ENCODE measurements at places on chromosomes 12 and 14.

DNA sequence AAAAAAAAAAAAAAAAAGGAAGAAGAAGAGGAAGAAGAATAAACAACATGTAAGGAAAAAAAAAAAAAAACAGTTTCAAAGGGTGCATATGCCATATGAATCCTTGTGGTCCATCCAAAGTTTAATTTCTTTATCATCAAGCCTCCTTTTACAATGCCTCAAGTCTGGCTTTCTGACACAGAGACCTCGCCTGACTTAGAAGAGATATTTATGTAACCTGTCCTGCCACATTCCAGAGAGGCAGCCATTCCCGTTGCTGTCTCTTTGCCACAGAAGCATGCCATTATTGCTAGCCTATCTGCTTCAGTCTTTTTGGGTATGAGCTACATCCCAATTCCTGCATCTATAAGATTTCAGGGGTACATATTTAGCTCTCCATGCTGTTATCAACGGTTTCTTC lies 596.7 kb upstream of the ATP2B1 start:
- DNase-seq, result no peak

GRCh38 chr14:89921346-89921745 lies 33.2 kb downstream of the EFCAB11 start:
- no peak for DNase-seq

DNA sequence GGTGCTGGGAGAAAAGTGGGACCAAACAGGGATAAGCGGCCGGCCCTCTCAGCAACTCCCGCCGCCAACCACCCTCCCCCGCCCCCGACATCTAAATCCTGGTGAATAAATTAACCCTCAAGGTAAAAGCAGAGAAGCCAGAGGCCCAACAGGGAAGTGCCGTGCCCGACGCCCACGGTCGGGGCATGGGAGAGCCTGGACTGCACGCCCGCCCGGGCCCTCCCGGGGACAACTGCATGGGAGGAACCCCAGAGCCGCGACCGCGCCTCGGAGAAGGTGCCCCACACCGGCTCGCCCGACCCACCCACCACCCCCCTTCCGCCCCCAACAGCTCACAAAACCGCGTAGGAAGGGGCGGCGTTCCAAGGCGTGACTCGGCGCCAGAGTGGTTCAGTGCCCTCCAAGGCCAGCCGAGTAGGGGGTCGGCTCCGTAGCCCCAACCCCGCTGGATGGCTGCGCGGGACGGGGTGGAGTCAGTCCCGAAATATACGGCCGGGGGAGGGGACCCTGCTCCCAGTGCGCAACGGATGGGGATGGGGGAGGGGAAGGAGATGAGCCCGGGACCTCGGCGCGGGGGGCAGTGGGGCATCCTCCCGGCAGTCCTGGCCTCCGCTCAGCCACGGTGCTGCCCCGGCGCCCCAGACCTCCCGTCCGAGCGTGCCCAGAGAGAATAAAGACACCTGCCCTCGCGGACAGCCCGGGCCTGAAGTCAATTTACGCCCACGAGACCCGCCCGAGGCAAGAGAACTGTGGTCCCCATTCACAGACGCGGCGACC lies 732 bp downstream of the SLC25A29 start:
- no peak for DNase-seq

DNA sequence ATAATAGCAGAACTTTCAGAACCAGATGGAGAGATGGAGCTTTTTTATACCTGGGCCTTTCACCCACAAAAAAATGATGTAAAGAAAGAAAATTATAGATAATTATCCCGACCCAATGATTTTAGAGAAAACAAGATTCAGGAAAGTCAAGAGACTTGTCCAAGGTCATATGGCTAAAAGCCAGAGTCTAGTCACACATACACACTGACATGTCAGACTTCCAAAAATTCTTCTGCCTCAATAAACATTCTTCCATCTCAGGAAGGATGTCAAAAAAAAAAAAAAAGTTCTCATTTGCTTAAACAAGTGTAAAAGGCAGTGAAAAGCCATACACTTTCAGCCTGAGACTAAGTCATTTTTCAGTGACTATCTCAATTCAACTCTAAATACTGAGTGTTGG lies 116.0 kb downstream of the PRICKLE1 start:
- DNase-seq, result no peak

DNA sequence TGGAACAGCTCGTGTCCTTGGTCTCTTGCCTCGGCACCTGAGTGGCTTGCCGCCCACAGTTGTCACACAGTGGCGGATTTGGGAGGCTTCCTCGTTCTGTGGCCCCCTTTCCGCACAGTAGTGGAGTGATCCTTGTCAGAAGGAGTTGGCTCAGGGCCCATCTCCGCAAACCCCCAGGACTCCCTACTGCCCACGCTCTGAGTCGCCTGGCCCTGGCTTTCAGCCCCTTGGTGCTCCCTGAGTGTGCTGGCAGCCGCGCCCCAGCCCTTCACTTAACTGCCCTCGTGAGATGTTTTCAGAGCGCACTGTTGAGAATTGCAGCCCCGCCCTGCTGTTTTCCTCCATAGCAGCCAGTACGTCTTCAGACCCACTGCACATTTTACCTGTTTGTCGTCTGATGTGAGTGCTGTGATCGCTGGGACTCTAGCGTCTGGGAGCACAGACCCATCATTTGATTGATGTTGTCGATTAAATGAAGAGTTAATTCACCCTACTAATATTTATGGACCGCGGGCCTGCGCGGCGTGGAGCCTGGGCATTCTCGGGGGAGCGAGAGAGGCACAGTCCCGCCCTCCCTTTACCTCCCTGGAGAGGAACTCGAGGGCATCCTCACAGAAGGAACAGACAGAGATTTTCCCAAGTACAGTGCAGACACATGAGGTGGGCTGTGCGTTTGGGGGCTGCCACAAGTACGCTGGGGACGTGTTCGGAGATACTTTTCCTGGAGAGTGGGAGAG lies 91.8 kb downstream of the DDX51 start:
- DNase-seq, result no peak

GRCh38 chr12:3772380-3772779 lies 19.5 kb upstream of the CRACR2A start:
- DNase-seq, result no peak

GRCh38 chr12:5272018-5272785 lies 159.7 kb upstream of the NTF3 start:
- DNase-seq, result no peak

GRCh38 chr14:106652494-106652893 lies 1126.1 kb downstream of the TMEM121 start:
- no peak for DNase-seq

DNA sequence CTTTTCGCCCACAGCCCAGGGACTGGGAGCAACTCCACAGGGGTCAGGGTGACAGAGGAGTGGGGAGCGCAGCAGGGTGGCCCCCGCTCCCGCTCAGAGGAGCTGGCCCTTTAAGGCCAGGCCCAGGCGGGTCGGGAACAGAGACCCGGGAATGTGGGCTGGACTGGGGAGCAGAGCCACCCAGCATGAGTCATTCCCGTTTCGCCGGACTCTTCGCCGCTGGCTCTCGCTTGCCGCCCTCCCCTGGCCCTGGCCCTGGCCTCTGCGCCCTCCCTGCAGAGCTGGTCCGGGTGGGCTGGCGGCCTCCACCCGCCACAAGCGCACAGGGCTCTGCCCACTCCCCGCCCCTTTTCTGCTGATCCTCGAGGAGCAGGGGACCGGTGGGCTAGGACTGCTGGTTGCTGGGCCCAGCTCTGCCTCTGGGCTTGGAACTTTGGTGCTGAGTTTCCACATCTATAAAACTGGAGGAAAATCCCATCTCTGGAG lies 92.8 kb downstream of the NINJ2 start:
- peak; percentile 82 for DNase-seq

DNA sequence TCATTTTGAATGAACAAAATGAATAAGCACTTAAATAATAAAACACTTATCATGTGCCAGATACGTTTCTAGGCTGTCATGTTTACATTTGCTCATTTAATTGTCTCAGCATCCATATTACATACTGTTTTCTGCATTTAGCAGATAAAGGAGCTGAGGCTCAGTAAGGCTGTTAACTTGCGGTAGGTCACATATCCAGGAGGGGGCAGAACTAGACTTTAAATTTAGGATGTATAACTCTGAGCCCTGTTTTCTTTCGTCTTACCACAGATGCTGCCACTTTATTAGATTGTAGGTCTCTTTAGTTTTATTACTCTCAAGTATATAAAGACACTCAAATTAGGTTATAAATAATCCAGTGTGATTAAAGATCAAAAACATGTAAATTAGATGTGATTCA lies 17.7 kb downstream of the IRAK4 start:
- no peak for DNase-seq

DNA sequence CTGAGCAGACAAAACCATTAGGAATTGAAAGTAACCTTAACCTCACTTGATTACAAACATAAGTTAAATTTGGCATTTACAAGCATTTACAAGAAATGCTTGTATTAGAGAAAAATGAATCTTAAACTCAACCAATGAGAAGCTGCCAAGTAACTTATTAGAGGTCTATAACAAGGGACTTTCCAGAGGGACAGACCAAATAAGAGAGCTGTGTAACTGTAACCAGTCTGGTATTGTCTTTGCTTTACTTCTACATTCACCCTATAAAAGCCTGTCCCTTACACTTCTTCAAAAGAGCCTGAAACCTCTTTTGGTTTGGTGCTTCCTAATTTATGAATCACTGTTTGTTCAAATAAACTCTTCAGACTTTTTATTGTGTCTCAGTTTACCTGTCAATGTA lies 450.0 kb upstream of the FAR2 start:
- DNase-seq, result no peak

GRCh38 chr12:31300783-31301182 lies 25.2 kb downstream of the SINHCAF start:
- no peak for DNase-seq

GRCh38 chr14:95312311-95312710 lies 7.4 kb downstream of the CLMN start:
- DNase-seq, result no peak

DNA sequence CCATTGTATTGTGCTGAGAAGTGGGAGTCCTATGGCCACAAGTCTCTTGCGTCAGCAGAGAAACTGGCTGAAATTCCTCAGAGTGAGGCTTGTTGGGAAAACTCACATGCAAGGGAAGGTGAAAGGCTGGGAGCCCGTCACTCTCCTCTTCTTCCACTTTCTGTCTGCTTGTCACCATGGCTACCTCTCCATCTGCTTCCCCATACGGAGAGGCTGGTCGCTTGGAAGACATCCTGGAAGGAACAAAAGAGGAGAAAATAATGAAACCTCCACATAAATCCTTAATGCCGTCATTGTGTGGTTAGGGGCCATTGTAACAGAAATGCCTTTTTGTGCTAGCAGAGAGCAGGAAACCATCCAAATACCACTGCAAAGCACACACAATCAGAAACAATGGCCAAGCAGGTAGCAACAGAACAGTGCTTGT lies 53.7 kb downstream of the SOX5 start:
- DNase-seq, result no peak

DNA sequence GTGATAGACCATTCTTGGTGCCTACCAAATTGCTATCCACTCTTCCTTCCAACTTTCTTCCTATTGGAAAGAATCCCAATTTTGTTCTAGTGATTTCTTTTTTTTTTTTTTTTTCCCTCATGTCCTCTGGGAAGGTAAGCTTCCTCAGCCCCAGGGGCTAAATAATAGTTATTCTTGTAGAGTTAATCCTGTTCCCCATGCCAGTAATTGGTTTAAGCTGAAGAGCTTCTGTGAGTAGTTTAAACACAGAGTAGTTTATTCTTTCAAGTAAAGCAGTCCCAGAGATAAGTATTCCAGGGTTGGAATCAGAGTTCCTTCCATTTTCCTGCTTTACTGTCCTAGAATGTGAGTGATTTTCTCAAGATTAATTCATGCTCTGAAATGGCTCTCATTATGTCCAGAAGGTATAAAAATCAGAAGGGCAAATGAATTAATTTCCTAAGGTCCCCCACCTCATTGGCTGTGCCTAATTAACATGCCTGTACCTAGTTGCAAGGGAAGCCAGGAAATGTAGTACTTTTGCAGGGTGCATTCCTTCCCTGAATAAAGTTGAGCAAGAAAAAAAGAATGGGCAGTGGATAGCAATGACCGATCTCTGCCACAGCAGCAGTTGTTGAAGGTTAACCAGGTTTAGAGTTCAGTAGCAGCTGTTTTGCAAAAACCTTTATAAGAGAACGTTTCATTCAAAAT lies 97.8 kb downstream of the PLEKHA5 start:
- DNase-seq, result no peak

GRCh38 chr12:82874945-82875344 lies 188.2 kb downstream of the TMTC2 start:
- DNase-seq, result no peak

DNA sequence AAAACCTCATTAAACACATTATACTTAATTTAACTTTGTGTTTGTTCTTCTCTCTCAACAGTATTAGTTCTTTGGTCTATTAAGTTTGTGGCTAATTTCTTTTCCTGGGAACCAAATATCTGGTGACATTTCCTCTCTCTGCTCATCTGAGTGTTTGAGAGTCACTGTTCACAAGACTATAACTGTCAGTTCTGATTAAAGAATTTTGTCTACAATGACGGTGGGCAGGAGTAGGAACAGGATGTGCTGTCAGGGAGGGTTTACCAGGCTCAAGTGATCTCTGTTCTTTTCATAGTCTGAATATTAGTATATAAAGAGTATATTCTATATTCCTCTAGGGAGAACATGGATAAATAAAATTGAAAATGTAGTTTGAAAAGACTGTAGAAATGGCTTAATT lies 92.9 kb downstream of the ALG10B start:
- DNase-seq, result no peak

- no peak for DNase-seq
Measured at GRCh38 chr12:31961137-31961536, 1.9 kb downstream of the RESF1 start.

- no peak for DNase-seq
Measured at GRCh38 chr12:111780615-111781014, 13.9 kb downstream of the ALDH2 start.

- peak; percentile 16 for DNase-seq
Measured at GRCh38 chr12:105401198-105401597, 70.7 kb downstream of the C12orf75 start.

DNA sequence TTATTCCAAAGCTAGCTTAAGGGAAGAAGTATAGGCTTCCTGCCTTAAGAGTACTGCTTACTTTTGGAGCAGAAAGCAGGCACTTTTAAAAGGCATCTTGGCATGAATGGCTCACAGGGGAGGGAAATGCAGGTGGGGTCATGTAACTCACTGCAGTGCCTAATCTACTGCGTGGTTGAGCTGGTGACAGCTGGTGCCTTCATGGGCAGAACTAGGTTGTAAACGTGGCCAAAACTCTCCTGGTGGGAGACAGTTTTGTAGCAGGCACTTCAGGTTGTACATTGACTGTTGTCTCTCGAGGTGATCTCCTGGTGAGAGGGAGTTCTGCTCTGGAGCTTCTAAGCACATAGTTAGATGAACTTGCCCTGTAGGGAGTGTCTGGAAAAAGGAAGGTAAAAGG lies 962.5 kb downstream of the DIO2 start:
- no peak for DNase-seq

All from right forelimb (tissue), 1 donor.